H4 (cell line): ENCODE measurements at places on chromosomes 12 and 14. TPM values are rescaled to one million over a fixed set of nuclear protein-coding genes. Genes with fewer than 3 reads are reported as not detected.

RASAL1 gene
- 0.08 TPM in 1 of 2 replicates, not detected in the other for total RNA-seq

- DNase-seq, result peak; percentile 89
Measured at GRCh38 chr14:35374263-35374712, 30.3 kb downstream of the NFKBIA start.

CD163 gene
- not detected in 2 replicates for total RNA-seq

DNA sequence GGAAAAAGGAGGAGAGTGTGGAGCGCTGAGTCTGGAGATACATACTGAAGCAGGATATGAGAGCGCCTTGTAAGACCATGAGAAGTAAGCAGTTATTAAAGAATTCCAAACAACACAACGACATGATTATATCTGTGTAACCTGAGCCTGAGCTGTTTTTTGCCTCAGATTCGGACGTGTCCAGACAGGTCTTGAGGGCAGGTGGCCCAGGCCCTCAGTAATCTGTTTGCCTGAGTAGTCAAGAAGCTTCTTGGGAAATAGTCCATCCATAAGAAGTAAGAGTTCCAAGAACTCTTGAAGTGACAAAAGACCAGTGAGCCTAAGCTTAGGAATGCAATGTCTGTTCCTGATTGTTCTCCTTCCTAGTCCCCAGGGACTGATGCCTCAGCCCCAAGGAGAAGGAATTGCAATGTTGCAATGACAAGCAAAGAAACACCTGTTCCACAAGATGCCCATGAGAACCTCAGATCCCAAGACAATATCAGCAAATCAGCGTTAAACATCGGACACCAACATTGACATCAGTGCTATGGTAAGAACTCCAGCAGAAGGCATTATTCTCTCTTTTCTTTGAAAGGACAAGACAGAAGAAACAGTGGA, 34.7 kb upstream of the ADAMTS20 start:
- no peak for DNase-seq

DNA sequence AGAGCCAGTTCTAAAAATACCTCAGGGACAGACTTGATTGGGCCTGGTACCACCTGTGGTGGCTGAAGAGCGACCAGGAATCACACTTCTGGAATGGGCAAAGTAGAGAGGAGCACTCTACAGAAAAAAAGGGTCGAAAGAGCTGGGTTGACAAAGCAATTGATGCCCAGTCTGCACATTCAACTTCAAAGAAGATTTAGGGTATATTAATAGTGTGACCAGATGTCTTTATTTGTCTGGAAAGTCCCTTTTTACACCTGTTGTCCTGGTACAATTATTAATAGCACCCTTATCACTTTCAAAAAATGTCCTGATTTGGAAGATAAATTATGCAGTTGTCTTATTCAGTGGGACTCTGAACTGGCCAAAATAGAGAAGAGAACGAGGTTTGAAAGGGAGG, 137.5 kb downstream of the DYRK2 start:
- DNase-seq, result no peak

RFX4 gene
- total RNA-seq, result not detected in 2 replicates

DNA sequence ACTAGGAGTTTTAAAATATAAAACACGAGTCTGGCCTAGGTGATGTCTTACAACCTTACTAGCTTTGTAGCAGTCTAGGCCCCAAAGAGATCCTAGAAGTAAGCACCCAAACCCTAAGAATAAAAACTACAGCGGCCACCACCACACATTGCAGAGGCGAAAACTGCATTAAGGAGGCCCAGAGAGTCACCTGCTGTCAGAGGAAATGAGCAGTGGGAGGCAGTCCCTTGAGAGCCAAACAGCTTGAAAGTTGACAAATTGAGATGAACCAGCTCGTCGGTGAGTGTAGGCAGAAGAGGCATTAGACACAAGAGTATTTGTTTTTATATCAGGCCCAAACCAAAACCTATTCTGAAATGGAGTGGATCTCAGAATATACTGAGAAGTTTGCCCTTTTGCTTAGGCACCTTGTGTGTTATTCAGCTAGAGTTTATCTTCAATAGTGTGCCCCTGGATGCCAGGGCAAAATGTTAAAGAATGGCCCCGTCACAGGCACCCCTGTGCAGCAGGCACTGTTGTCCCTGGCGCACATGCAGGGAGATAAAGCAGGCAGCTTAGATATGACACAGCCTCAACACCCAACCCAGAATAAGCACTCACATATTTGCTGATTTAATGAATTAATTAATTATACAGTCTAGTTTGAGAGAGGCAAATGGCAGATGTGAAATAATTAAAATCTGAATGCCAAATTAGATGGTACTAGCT, 56.7 kb downstream of the TTC7B start:
- no peak for DNase-seq

GRCh38 chr14:105938055-105938863, 411.9 kb downstream of the TMEM121 start:
- no peak for DNase-seq

DNA sequence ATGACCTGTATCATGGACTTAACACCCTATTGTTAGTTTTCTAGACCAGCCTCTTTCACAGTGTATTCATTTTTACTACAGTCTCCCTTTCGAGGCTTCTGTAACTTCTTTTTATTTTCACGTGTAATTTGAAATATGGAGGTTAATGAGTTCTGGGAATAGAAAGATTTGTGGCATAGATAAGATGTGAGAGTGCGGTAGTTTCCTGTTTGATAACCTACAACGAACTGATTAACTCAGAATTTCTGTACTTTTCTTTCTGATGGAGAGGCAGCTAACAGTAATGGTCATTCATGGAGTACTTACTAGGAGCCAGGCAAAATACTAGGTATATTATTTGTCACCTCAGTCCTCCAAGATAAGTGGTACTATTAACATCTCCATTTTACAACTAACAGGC, 21.2 kb downstream of the POLR3B start:
- no peak for DNase-seq

ST8SIA1 gene
- total RNA-seq, result 8.9 TPM in 2 replicates

LTBR gene
- total RNA-seq, result 19.5 and 31.5 TPM in 2 replicates

CDH24 gene
- total RNA-seq, result 2.9 and 3.3 TPM in 2 replicates

DNA sequence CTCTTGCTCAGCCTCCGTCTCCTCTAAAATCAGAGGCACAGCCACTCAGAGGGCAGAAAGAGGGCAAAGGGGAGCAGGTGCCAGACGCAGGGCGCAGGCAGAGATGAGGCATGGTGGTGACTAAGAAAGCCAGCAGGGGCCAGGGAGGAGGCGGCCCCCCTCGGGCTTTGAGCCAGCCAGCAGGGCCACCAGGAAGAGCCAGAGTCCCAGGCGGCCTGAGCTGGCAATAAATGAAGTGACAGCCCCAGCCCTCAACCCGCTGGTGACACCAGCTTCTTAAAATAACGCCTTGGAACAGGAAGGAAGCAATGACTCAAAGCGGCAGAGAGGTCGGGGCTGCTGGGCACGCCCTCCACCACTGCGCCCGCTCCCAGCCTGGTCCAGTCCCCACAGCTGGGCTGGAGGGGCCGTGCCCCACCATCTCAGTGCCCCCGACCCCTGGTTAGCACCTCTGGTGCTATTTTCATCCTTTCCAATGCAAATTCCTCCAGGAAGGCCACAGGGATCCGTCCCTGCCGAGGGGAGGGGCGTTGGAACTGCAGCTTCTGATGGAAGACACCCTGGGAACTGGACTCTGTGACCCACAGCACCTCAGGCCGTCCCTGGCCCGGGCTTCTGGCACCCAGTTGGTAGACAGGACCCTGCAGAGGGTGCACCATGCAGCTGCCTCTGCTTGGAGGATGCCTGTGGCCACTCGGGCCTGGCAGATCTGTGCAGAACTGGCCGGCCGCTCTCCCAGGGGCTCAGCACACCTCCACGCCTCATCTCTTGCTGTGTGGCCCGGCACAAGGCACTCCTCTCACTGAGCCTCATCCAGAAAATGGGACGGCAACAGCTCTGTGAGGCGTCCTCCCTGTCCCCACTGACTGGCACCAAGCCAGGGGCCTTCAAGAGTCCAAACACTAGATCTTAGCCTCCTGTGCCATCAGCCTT, 113.7 kb downstream of the NCOR2 start:
- DNase-seq, result peak; percentile 86

DNA sequence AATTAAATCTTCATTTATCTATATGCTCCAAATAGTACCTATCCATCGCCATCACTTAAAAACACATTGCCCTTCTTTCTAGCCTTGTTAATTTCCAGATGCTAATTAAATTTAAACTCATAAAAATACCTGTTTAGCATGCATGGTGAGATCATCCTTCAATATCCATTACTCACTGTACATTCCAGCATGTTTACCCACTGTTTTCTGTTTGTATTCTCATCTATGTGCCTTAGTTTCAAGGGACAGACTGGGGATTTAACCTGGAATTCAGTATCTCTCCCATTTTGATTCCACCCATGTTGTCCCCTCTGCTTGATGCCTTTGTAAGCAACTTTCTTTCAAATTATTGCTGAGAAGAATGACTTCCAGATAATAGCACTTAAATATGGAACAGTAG, 208.0 kb downstream of the SPTSSA start:
- DNase-seq, result no peak

DNA sequence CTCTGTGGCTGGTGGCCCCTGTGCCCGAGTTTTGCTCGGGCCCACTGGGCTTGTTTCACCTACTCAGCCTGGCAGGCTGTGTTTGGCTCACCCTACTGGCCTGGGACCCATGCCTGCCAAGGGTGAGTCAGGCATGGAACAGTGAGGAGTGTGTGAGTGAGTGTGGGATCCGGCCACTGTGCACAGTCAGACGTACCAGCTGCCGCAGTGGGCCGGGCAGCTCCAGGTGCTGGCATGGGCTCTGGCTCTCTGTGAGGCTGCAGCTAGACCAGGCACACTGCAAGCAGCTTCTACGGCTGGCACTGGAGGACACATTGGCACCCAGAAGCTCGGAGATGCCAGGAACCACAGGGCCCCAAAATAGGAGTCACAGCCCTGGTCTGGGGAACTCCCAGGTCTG, 40.6 kb downstream of the HSD17B6 start:
- DNase-seq, result no peak

GRCh38 chr14:55711175-55711811, 131.3 kb downstream of the KTN1 start:
- DNase-seq, result no peak

DNA sequence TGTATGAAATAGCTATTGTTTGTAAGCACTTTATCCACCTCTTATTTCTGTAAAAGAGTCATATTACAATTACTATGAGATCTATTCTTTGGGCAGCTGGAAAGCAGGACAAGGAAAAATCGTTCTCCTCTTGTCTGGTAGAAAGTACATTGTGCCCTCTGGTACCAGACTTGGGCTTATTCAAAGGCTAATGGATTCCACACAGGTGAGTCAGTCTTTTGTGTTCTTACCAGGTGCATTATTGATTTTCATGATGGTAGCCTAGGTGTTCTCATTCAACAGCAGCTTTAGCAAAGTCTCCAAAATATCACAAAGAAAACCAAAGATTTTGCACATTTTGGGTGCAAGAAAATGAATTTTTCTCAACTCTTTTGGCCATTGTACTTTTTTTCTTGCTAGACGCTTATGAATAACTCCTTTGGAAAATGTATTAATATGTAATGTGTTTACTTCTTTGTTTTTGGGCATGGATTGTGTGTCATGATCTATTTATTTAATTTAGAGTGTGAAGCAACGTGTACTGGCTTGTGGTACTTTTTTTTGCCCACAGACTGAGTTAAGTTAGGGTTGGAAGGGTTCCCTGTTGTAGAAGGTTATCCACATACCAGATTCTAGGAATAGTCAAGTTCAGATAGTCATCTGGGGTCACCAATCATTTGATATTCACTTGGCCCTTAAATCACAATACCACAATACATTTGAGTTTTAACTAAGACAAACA, 26.2 kb downstream of the MNAT1 start:
- DNase-seq, result no peak

GRCh38 chr12:5963515-5963914, 18.5 kb upstream of the ANO2 start:
- no peak for DNase-seq

GRCh38 chr12:101207086-101207780, 2.8 kb downstream of the SLC5A8 start:
- DNase-seq, result no peak

DNA sequence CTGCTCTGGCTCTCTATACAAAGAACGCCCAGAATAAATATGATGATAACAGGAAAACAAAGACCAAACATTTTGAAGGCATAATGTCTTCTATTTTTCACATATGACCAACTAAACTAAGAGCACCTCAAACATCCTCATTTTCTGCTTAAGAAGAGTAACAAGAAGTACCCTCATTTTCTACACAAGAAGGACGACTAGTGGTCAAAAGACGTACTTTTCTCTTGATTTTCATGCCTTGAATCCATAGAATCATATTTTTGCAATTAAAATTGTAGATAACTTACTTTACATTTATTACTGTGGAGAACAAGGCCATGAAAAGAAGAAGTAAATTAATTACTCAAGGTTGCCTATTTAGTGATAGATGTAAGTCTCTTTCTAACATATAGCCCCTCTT, 358.6 kb downstream of the DUSP6 start:
- peak; percentile 64 for DNase-seq

DNA sequence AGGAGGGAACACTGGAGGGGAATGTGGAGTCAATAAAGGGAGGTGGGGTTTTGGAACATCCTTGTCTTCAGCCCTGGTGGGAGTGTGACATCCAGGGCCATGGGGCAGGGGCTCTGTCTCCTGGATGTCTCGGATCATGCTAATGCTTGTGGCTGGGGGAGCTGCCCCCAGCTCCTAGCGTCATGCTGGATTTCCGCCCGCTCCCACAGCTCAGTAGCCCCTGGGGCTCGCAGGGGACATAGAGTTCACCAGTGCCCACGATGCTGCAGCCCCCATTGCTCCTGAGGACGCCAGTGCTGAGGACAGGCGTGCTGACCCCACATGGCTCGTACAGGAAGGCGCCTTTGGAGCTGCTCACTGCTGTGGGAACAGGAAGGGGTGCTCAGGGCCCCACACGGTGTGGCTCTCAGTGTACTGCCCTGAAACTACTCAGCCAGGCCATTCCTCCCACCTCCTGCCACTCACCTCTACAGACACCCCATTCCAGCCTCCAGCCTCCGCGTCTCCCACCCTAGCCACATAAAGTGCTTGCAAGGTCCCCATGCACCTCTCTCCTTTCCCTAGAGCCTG, 9.5 kb upstream of the KRT84 start:
- DNase-seq, result no peak

DNA sequence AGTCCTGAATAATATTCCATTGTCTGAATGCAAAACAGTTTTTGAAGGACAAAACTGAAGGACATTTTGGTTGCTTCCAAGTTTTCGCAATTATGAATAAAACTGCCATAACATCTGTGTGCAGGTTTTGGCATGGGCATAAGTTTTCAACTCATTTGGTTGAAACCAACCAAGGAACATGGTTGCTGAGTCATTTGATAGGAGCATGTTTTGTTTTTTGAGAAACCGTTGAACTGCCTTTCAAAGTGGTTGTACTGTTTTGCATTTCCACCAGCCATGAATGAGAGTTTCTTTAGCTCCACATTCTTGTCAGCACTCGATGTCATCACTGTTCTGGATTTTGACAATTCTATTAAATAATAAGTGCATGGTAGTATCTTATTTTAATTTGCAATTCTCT, 23.0 kb upstream of the GSG1 start:
- DNase-seq, result no peak

GRCh38 chr12:24845615-24846014, 103.3 kb downstream of the BCAT1 start:
- no peak for DNase-seq

GRCh38 chr14:37848985-37849621, 253.7 kb downstream of the TTC6 start:
- no peak for DNase-seq

GLIPR1L1 gene
- not detected in 2 replicates for total RNA-seq

MYRFL gene
- total RNA-seq, result not detected in 2 replicates

GPR84 gene
- total RNA-seq, result not detected in 2 replicates

SLCO1B1 gene
- not detected in 2 replicates for total RNA-seq

CTSG gene
- total RNA-seq, result not detected in 2 replicates

PPP2R3C gene
- 21.2 and 27.9 TPM in 2 replicates for total RNA-seq
